Thoracic aorta (tissue), 2 donors: ENCODE measurements at places on chromosomes 4 and X.

GRCh38 chr4:115871596-115871995 lies 758.2 kb upstream of the NDST4 start:
- no peak for DNase-seq

DNA sequence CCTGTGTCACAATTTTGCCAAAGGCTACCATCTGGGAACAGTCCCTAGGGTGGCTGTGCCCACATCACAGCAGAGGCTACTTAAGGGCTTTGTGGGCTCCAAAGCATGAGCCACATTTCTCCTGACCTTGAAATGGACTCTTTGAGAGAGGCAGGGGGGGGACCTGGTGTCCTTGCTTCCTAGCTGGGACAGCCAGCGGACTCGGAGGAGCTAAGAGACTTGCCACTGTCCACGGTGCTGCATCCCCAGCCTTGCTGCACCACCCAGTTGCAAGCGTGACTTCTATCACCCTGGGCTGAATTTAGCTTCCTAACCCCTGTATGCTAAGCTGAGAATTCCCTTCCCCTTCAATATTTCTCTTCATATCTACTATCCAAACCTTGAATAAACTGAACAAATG lies 99.0 kb downstream of the PHKA2 start:
- no peak for DNase-seq

DNA sequence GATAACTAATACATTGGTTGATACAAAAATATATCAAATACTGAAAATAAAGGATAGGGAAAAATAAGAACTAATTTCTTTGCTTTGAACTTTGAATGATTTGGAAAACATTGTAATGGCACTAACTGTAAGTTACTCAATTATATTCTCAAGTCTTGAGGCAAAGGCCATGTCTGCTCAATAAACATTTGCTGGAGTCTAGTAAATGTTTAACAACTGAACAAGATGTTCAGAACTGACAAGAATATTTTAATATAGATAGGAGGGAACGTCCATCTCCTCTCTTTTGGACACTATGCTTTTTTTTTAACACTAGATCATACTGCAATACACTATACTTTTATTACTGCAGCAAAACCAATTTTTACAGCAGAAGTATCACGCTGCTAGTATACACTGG lies 76.2 kb downstream of the PRSS12 start:
- no peak for DNase-seq

- DNase-seq = peak; percentile 43
Observed at GRCh38 chrX:103533511-103534216, 14.4 kb upstream of the RAB40A start.

DNA sequence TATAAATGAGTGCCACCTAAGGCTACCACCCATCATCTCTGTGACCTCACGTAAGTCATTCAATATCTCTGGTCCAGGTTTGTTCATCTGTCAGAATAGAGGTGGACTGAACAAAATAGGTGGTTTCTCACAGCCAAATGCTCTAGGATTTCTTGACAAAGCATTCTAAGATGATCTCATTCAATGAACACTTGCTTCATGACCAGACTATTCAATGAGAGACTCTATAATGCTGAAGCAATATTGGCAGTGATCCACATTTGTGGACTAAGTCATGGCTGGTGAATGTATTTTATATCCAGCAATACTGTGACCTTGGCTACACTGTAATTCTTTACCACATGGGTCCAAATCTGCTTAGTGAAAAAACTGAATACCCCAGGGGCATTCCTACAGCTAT lies 37.9 kb downstream of the LDB2 start:
- DNase-seq = no peak

DNA sequence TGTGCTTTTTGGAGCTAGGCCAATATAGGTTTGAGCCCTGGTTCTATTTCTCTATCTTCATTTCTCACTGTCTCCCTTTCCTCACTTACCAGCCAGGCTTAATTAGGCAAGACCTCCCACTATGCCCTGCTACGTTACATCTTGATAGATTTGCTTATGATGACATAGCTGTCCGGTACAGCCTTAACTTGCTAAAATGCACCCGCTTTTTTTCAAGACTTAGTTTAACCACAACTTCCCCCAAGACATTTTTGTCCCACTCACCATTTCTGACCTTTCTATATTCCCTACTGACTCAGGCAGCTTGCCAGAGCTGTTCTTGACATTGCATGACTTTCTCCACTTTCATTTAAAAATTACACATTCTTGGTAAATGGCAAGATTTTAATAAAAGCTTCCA lies 152.6 kb downstream of the MID1 start:
- no peak for DNase-seq

DNA sequence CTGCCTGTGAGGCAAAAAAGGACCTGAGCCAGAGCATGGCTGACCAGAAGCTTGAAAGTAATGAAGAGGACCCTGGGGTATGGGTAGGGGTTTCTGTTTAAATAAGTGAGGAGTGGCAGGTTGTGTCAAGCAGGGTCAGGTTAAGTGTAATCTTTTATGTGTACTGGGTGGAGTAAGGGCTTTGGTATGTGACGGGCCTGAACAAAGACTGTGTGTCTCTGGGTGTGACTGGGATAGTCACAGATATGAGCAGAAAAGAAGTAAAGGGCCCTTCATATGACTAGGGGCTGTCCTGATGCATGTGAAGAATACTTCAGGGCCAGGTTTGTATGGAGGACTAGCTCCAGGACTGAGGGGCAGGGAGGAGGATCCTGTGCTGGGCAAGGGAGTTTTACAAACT lies 82.4 kb downstream of the ITIH6 start:
- no peak for DNase-seq

- DNase-seq = no peak
Observed at GRCh38 chr4:52010986-52011385, 9.2 kb downstream of the LRRC66 start.

GRCh38 chrX:44914532-44915198 lies 41.7 kb downstream of the KDM6A start:
- DNase-seq = no peak

DNA sequence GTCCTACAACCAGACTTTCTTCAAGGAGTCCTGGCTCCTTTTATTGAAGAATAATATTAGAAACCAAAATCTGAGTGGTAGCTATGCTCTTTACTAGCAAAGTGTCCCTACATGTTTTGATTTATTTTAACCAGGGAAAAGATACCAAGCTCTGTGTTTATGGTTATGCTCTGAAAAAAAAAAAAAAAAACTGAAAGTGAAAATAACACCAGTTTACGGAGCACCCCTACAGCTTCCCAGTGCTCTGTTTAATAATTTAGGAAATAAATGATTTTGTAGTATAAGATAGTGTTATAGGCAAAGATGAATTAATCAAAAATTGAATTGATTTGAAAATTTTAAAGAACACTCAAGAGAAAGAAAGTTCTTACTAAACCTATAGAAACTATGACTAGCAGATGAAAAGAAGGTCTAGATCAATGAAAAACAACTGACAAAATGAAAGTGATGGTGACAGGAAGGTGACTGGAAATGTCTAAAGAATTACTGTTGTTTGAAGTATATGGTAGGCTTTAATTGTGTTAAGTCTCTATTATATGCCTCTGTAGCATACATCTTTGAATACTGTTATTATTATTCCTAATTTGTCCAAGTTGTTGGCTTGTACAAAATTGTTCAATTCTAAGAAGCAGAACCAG lies 1698.4 kb upstream of the PCDH10 start:
- no peak for DNase-seq

GRCh38 chrX:37424000-37424429 lies 74.9 kb downstream of the PRRG1 start:
- DNase-seq = no peak

- DNase-seq = no peak
Observed at GRCh38 chrX:111180750-111181240, 84.8 kb downstream of the PAK3 start.

DNA sequence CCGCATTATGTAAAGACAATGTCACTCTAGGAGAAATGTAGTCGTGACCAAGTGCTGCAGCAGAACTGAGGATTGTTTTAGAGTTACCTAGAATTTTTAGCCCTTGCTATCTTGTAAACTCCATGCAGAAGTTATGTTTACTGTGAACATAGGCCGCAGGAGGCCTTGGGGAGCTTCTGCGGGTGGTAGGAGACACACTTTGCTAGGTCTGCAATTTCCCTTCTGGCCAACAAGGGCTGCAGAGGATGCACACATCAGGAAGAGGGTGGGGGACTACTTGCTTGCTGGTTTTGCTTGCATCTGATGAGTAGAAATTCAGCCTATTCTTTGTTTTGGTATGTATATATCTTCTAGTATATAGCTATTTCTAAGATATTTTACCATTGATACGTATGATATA lies 23.1 kb downstream of the BANK1 start:
- DNase-seq = no peak

DNA sequence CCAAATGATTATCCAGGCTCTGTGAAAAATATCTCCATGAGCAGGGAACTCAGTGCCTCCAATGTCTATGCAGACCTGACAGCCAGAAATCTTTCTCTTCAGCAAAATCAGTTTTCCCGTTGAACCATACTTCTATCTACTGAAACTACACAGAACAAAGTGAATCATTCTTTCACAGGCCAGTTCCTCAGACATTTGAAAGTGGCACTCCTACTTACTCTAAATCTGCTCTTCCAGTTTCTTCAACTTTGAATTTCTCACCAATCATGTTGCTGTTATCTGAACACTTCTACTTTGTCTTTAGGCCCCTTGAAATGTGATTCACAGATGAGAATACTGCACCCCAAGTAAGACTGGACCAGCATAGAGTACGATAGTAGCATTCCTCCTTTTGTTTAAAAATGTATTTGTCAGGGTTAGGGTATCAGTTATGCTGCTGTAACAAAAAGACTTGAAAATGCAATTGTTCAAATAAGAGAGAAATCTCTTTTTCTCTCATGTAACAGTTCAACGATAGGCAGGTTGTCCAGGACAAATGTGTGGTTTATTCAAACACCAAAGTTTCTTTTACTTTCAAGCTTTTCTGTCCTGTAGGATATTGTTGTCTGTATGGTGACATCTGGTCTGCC lies 210.6 kb upstream of the KLF3 start:
- DNase-seq = no peak
